ENCODE measurements at places on chromosomes 12 and 14.

DNA sequence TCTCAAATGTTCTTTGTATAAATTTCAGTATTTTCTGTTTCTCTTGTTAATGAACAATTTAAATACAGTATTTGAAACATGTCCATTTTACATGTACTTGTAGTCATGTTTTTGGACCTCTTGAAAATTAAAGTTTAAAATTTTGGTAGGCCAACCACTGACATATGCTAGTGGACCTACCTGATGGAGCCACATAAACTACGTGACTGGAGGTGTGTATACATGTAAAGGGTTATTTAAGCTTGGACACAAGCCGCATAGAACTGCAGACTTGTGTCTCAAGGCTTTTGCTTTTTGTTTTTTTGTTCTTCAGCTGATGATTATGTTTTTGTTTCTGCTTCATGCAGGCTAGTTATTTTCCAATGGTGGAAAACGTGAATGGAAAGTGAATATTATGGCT is 568.5 kb upstream of the MDGA2 start:
- DNase-seq, result no peak

DNA sequence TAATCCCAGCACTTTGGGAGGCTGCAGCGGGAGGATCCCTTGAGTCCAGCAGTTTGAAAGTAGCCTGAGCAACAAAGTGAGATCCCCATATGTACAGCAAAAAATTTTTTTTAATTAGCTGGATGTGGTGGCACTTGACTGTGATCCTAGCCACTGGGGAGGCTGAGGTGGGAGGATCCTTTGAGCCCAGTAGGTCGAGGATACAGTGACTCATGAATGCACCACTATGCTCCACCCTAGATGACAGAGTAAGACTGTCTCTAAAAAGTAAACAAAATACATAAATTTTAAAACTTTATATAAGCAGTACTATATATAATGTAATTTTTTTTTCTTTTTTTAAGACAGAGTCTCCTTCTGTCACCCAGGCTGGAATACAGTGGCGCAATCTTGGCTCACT is 115.4 kb downstream of the ESR2 start:
- no peak for DNase-seq

DNA sequence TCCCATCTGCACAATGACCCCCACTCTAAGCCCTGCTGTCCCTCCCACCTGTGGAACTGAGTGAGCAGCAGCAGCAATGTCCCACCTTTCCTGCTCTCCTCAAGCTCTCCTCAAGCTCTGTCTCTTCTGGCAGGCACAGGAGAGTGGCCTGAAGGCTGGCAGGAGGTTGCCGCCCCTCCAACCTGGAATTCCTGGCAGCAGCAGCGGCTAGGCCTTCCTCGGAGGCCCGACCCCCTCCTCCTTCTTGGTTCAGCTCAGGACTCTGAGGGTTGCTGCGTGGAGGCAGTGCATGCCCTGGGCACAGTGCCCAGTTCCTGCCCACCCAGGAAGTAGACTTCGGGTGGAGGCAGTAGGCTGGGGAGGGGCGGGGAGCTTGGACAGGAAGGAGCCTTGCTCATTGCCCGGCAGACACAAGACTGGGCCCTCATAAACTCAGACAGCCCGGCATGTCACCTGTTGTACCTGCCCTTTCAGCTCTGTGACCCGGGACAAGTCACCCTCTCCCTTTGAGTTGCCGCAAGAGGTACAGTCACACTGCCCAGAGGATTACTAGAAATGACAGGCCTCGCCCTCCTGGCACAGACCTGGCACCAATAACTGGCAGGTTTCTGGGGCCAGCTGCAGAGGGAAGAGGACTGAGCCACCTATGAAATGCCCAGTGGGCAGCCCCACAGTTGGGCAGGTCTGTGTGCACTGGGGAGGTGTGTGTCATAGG is 2.1 kb upstream of the SERPINA1 start:
- no peak for DNase-seq

DNA sequence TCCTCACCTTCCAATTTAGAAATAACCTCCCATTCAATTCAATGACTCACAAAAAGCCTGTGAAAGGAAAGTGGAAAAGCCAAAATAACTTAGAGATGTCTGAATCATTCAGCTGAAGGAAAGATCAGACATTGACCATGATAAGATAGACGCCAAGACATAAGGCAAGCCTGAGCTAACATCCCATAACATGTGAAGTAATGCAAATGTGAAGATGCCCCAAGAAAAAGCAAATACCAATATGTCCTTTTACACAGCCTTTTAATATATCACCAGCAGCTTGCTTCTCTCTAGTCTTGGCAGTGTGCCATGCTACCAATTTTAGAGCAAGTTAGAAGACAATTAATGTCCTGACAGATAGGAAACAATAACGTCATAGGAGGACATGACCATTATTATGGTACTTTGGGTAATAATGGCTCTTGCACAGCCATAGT is 2.4 kb upstream of the NUMB start:
- DNase-seq, result no peak

GRCh38 chr14:90641168-90641567 is 175.1 kb downstream of the TTC7B start:
- no peak for DNase-seq

DNA sequence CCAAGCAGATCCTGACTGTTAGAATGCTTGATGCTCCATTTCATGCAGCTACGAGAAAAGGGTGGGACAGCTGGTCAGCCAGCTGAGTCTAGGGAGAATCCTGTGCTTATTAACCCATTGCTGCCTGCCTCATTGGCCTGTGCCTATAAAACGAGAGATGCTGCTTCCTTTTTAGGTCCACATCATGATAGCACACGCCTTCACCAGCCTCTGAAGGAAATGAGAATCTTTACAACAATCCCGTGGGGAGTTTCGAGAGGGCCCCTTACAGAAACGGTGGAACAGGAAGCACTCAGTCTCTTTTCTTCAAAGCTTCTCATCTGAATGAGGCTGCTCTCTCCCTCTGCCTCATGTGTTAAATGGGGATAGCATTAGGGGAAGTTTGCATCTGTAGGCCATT is 147.3 kb upstream of the RFLNA start:
- no peak for DNase-seq

DNA sequence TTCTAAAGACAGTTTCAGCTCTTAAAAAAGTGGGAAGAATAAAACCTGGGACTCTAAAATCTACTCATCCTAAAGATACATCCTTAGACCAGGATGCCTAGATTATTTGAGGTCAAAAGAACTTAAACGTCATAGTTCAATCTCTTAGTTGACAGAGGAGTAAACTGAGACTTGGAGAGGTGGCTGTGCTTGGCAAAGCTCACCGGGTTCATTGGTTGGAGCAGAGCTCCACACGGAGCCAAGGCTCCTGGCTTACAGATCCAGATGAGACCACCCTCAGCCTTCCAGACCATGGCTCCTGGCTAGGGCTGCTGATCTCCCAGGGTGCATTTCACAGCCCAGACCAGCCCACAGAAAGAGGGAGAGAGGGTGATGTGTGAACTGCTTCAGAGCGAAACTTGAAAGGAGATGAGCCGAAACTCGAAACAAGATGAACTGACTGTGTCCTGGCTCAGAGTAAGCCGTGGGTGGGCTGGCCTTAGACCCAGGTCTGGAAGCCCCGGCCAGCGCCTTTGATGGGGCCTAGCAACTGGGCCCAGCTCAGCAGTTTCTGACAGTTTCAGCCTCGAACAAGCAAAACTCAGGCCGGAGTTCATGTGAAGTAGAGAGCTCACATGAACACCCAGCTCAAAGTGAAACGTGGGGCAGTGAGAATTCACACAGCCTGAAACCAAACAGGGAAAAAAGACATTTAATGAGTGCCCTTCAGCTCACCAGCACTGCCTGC is 1044.8 kb downstream of the BCL11B start:
- DNase-seq, result peak; percentile 44
